ENCODE measurements at places on chromosomes 6 and 20.

GRCh38 chr6:7107578-7108195 is at the start of gene RREB1:
TSS of gene RREB1 (plus strand) at chr6:7107961. CDS start at chr6:7181912, 73,951 bp downstream.
- DNase-seq: peak; percentile 77

DNA sequence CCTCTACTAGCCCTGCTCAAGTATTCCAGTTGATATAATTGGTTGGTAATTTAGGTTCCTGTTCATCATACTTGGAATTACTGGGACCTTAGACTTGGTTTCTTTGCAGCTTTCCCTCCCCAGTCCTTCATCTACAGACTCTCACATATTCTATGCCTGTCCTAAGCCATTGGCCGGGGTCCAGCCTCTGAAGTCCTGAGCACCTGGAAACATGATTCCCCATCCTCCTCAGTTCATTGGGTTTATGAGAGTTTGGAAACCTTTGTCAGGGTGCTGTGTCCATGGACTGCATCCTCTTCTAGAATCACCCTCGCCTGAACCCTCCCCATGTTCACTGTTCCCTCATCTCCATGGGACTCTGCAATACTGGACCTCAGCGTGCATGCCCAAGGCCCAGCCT is 8.8 kb downstream of the GSTA2 start:
- DNase-seq: no peak

GRCh38 chr20:17228624-17229061 is 1.8 kb downstream of the PCSK2 start:
- no peak for DNase-seq

- DNase-seq: no peak
Measured at GRCh38 chr6:158474961-158475343, 84.9 kb upstream of the TMEM181 start.

- DNase-seq: peak; percentile 15
Measured at GRCh38 chr20:21571841-21572690, 58.2 kb upstream of the NKX2-2 start.

DNA sequence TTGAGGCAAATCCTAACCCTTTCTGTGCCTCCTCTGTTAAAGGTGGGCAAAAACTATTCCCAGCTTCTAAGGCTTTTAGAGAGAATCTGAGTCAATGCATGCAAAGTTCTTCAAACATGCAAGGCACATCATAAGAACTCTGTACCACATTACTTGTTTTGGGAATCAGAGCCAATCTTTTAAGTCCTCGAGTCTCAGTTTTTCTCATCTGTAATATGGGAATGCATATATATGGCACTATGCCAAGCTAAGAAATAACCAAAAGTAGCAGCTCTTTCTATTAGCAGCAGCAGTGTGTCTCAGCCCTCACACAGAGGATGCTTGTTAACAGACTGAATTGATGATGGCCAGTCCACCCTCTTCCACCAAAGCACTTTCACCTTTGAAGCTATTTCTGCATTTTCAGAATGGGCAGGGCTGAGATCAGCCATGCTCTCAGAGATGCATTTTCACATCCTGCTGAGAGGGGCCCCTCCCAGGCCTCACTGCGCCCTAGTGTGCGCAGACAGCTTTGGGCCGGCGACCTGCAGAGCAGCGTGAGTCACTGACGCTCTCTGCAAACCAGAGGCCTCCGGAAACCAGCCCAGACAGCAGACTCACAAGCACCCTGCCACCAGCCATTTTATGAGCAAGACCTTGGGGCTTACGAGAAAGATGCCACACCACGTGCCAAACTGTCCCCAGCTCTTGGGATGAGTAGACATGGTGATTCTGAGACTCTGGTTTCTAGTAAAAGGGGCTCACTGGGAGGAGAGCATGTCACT is 138.0 kb downstream of the NFATC2 start:
- peak; percentile 90 for DNase-seq

- DNase-seq: no peak
Measured at GRCh38 chr6:123687864-123688263, 51.1 kb upstream of the TRDN start.

GRCh38 chr6:43909474-43910148 is 139.6 kb downstream of the VEGFA start:
- DNase-seq: no peak

DNA sequence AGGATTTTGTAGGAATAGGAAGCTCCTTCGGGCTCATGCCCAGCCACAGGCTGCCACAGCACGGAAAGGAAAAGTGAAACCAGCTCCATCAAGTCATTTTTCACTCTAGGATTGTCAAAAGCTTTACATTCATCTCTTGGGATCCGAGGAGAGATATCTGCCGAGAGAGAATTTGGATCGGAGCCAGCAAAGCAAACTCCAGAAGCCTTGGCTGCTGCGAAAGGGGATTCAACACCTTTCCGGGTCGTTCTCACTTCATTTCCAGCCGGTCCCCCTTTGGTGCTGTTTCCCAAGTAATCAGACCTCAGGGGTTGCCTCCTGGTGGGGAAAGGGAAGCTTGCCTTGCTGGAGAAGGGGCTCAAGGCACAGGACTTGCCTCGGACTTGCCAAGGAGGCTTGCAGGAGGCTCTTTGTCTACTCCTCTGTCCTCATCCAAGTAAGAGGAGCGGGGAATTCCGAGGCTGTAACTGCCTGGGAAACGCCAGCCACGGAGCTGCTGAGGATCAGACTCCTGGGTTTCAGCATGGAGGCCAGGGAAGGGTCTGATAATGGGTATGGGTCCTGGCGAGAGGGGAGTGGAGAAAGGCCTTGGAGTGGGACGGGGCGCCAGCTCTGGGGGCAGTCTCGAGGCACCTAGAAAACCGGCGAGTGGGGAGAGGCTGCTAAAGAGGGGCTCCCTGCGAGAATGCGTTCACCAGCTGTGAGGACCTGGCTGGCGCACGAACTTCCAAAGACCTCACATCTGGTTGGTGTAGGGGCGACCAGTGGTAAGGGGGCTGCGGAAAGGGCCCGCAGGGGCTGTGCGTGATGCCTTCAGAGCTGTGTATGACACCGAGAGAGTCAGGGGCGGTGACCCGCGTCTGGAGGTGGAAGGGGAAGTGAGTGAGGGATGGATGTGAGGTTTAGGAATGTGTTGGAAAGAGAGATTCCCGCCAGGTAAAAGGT is 702 bp downstream of the ETV7 start:
- peak; percentile 13 for DNase-seq

DNA sequence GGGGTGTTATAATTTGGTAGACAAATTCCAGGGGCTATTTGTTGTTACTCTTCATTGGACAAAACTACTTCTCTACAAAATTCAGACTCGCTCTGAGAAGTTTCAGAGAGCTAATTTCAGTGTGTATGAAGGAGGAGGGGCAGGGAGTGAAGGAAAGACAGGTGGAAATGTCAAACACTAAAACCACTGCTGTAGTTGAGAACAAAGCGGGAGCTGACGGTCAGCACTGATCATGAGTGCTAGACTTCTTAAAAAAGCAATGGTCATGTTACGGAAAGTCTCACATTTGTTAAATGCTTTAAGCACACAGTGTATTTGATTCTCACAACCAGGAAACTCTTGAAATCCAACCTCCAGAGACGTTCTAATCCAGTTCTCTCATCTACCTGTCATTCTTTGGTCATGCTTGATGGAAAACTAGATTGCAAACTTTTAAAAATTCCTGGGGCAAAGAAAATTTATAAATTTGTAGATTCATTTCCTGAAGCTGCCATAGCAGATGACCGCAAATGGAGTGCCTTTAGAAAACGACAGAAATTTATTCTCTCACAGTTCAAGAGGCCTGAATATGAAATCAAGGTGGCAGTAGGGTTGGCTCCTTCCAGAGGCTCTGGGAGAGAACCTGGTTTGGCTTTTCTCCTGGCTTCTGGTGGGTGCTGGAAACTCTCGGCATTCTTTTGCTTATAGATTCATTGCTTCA is 100.7 kb upstream of the CARMIL1 start:
- no peak for DNase-seq

GRCh38 chr20:25510202-25510601 is 75.1 kb downstream of the NINL start:
- DNase-seq: no peak

DNA sequence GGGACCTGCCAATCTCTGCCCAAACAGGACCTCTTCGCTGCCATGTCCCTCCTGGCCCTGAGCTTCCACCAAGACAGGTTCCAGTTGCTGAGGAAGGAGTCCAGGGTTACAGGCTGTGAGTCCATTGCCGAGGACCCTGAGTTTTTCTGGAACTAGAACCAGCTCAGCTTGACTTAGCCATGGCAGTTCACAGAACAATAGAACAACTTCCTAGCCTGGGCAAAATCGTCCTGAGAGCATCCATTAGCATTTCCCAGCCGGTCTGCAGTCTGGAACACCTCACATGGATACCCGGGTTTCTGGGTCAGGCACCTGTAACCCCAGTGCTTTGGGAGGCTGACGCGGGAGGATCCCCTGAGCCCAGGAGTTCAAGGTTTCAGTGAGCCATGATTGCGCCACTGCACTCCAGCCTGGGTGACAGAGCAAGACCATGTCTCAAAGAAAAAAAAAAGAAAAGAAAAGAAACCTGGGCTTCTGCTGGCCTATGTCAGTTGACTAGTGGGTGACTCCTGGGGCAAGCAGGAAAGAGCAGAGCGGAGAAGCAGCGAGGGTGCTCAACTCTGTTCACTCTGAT is 90.3 kb downstream of the TCP11 start:
- no peak for DNase-seq

DNA sequence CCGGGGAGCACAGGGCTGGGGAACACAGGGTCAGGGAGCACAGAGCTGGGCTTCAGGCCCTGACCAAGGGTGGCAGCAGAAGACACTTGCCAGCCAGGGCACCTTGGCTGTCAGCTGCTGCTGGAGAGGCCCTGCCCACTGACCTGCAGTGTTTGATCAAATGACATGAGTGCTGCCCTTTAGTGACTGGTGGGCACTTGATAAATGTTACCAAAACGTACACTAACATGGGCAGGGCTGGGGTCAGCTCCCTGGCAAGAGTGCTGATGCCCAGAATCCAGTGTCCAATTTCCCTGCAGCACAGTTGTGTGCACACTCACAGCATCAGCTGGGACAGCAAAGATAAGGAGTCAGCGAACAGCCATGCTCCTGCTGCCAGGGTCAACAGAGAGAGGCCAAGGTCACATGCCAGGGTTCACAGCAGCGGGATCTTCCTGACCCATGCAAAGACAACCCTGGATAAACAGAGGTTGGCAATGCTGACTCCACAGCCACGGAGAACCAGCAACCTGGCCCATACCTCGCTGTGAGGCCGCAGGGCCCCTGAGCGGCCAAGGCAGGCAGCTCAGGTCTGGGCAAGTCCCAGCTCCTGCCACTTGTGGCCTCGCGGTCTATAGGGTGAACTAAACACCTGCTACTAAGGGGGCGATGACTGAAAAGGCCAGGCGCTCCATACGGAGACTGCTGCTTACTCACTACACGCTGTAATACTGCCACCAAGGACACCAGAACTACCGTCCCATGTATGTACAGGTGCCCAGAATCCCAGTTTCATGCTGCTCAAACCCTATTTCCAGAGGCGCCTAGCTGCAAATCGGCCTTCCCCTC is 46.3 kb downstream of the NINL start:
- DNase-seq: no peak

DNA sequence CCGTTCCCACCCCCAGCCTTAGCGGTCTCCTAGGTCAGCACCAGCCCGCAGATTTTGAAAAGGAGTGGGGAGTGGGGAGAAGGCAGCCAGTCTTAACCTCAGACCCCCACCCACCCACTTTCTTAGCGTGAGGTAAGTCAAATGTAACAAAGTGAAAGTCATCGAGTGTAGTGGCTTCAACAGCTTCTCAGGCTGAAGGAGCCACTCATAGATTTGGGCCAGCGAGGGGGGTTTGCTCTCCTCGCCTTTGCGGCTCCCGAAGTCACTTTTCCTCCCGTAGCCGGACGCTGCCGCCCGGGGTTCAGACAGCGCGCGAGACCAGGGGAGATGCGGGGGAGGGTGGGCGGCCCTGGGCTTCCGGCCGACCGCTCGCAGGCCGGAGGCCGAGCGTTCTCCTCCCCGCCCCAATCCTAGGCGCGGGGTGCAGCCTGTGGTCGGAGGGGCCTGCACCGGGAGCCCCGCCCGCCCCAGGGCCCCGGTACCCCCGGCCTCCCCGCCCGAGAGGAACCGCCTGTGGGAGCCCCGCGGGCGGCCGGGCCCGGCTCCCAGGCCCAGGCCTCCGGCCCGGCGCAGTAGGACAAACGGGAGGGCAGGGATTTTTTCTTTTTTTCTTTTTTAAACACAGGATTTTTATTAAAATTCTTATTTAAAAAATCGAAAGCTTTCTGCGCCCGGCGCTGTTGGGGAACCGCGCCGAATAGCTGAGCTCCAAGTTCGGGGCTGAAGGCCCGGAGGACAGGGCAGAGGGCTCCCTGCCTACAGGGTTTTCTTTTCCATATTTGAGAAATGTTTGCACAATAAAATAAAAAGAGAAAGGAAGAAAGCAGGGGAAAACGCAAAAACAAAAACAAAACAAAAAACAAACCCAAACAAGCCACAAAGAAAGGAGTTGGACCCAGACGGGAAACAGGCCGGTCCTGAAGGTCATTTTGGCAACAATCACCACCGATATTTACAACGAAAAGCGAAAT is 3.2 kb downstream of the NKX2-2 start:
- no peak for DNase-seq
